ENCODE measurements at places on chromosomes 7 and 10.
A peak's percentile ranks its signal among the peaks of the same experiment; 100 is the strongest.

GRCh38 chr7:112266595-112267270 is 60.2 kb downstream of the ZNF277 start:
- DNase-seq, result no peak

DNA sequence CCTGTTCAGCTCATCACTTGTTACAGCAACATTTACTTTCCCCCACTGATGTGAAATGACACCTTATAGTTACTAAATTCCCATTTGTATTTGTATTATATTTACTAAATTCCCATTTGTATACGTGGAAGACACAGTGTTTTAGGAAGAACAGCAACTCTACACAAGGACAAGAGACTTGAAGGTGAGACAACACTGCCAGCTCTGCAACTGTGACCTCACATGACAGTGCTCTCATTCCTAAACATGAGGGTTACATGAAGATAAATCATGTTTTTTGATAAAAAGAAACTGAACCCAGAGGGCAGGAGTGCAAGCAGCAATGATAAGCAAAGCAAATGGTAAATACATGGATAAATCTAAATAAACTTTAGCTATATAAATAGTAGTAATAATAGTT is 60.3 kb downstream of the ATAD1 start:
- DNase-seq, result no peak

GRCh38 chr7:30543813-30544525 is 39.3 kb upstream of the GGCT start:
- no peak for DNase-seq

- no peak for DNase-seq
These were observed 126.0 kb upstream of the WNT16 start for GRCh38 chr7:121202834-121203233.

DNA sequence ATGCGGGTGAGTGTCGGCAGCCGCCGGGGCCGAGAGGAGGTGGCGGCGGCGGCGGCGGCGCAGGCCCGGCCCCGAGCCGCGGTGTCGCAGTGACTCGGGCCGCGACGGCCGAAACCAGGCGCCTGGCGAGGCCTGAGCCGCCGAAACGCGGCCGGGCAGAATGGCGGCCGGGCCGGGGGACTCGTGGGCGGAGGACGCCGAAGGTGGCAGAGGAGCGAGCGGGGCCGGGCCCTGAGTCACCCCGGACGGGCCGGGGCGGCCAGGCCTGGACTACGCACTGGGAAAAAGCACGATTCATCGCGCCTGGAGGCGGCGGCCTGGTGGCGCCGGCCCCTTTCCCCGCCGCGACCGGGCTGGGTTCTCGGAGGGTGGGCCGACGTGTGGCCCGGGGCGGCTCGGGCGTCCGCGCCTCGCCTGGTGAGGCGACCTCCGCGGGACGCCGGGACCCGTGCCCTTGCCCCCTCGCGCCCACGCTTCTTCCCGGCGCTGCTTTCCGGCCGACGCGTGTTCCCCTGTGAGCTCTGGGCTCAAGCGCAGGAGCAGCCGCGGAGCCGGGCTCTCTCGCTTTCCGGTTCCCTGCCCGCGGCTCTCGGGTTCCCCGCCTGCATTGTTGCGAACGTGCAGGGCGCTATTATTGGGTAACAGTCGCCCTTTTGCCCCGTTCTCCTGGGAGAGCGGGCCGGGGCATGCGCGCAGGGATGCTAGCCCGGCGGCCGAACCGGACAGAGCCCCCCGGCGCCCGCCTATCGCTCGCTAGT is 500 bp downstream of the CUL1 start:
- DNase-seq, result peak; percentile 47

DNA sequence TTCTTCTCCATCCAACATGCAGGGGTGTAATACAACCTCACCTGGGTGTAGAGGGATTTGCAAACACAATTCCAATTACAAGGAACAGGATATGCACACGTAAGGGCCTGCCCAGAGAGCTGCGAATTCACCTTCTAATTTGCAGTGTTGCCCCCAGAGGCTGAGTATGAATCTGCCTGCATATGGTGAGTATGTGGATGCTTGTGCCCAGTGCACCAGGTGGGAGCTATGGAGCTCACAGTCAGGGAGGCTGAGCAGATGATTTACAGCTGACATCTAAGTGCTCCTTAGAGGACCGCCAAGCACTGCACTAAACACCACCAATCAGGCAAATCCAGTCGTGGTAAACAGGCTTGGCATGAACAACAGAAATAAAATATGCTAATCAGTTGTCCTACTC is 132.0 kb downstream of the RELN start:
- no peak for DNase-seq

GRCh38 chr10:60517805-60518204 is 128.1 kb upstream of the ANK3 start:
- no peak for DNase-seq

- DNase-seq, result no peak
These were observed 33.9 kb downstream of the FAM107B start for GRCh38 chr10:14740684-14741247.

- DNase-seq, result no peak
These were observed 85.3 kb upstream of the RPA3 start for GRCh38 chr7:7803715-7804178.

DNA sequence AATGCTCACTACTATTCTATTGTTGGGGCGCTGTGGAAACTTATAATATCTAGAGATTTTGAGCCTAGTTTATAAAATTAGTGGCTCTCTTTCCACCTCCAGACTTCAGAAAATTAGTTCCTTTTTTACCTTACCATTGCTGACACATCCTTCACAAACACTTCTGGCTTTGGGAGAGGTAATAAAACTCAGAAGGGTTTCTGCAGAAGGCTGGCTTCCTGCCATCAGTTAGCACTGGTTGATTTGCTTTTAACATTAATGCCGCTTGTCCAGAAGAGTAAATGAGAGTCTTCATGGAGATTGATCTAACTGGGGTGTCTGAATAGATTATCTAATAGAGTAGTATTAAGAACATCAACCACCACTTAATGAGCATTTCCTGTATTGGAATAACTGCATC is 20.3 kb downstream of the ACSM6 start:
- no peak for DNase-seq

DNA sequence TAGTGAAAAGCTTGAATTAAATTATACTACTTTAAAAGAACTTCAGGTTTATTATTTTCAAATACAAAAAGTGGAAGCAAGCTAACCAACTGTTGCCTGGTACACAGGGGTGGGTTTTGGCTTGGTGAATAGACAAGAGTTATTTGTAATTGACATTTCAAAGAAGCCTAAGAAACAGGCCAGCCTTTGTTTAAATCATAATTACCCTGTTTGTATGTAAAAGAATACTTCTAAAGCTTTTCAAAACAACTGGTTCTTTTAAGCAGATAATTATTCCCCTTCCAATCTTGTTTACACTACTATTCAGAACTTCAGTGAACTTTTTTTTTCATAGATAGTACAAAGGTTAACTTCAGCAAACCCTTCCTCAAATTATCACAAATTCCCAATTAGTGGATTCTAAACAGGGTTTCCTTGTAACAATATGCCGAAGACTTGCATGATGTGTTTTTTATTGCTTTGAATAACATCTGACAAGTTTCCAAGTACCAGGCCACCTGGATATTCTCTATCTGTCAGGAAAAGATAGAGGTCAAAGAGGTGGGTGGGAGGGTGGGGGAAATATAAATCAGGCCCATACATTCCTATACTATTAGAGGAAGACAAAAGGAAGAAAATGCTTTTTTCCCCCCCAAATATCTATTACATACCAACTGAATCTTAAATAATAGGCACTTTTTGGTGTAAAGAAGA is 20.4 kb downstream of the SSMEM1 start:
- no peak for DNase-seq

DNA sequence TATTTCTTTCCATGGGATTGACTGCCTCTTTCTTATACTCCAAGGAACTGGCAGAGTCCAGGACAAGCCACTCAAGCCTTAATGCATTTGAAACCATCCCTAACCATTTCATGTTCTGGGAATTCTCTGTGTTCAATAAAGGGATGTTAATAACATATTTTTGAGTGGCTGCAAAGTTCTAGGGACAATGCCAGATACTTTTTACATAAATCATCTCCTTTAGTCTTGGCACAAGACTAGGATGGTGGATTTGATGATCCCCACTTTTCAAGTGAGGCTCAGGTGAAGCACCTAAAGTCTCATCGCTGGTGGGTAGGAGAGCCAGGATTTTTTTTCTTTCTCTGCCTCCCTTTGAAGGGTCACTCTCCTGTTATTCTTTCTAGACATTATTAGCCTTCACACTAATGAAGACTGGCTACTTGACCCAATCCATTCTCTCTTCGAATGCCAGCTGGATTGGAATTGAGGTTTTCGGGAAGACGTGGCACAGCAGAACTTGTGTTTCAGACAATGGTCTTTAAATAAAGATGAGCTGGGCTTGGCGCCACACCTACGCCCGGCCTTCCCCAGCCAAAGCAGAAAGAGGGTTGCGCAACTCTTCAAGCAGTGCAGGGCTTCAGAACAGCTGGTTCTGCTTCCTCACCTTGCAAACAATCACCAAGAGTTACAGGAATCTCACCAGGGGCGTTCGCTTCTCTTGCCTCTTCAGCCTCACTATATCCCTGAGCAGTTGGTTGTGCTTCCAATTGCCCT is 73.8 kb upstream of the BMPER start:
- DNase-seq, result no peak

- no peak for DNase-seq
These were observed 8.2 kb upstream of the CLIP2 start for GRCh38 chr7:74280985-74281384.

- DNase-seq, result no peak
These were observed 15.1 kb upstream of the GPR15LG start for GRCh38 chr10:84158550-84158949.

GRCh38 chr7:14286036-14286435 is 296.6 kb upstream of the ETV1 start:
- DNase-seq, result no peak

DNA sequence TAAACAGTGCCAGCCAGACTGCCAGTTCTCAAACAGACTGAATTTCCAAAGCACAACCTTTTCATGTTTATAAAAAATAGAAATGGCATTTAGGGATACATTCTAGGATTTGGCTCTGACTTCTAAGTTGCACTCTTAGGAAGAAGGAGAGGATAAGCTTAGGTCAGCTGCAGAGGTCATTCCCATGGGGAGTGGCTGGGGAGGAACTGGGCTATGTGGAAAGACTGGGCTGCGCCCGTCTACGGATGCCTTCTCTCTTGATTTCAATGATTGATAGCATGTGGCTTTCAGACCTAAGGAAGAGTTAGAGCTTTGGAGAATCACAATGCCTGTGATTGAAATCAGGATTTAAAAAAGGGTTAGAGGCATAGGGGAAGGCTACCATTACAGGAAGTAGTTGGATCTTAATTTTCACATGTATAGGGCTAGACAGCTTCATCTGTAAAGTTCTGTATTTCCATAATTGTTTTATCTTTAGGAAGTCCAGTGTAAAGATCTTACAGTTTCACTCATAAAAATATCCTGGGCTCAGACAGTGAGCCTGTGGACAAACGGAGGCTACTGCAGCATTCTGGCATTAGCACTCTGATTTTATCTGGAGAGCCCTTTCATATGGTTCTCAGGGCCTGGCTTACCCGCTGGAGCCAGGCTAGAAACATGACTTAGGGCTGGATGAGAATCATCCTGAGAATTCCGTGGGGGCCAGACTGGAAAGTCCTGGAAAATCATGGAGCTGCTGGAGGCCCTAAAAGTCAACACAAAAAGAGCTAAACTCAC is 29.5 kb downstream of the NUDT5 start:
- DNase-seq, result no peak

GRCh38 chr10:47176903-47177868 is 122.8 kb upstream of the GDF10 start:
- DNase-seq, result no peak

DNA sequence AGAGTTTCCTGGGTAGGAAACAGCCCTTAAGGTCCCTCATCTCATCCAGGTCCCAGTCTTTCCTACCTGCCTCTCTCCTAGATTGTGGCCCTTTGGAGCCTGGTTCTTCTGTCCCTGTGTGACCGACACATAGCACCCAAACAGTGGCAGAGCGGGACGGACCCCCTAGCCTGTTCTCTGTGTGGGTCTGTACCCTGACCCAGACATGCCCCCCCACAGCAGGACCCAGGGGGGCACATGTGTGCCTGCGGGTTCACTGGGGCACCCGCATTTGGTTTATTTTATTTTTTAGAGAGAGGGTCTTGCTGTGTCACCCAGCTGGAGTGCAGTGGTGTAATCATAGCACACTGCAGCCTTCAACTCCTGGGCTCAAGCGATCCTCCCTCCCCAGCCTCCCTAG is 11.5 kb downstream of the LIMK1 start:
- no peak for DNase-seq

GRCh38 chr10:15744217-15744865 is 24.6 kb upstream of the ITGA8 start:
- DNase-seq, result peak; percentile 18

- no peak for DNase-seq
These were observed 182.8 kb upstream of the CHRM2 start for GRCh38 chr7:136685501-136686173.

- no peak for DNase-seq
These were observed 387.3 kb upstream of the LRGUK start for GRCh38 chr7:133739817-133740216.

DNA sequence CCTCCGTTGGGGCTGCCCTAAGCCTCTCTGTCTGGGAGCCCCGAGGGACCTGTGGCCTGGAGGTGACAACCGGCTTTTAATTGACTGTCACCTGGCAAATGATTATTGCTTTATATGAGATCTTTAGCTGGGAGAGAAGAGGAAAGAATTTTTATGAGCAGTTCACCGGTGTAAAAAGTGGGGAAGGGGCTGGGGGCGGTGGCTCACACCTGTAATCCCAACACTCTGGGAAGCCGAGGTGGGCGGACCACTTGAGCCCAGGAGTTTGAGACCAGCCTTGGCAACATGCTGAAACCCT is 2.6 kb upstream of the COX19 start:
- DNase-seq, result no peak

DNA sequence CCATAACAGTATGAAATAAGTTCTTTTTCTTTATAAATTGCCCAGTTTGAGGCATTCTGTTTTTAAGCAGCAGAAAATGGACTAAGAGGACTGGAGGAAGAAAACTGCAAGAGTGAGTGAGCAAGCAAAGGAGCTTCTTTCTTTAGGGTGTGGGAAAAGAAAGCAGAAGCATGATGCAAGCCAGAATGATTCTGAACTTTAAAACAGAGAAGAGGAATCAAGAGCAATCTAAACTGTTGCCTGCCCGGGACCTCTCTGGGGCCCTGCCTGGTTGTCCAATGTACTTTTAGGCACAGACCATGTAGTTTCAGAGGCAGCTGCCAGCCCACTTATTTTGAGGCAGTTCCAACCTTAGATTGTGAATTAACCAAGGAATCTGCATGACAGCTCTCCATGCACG is 186.3 kb downstream of the PLPP4 start:
- no peak for DNase-seq

GRCh38 chr10:32217216-32217615 is 129.7 kb downstream of the EPC1 start:
- no peak for DNase-seq

All from activated CD4-positive, alpha-beta T cell treated with anti-CD3 and anti-CD28 coated beads for 4 hours (primary cell).